Lung (tissue), 17 donors: ENCODE measurements at places on chromosomes 4 and X. TPM values are rescaled to one million over a fixed set of nuclear protein-coding genes. Genes with fewer than 3 reads are reported as not detected.

GRCh38 chr4:147182041-147182440 is 236.4 kb upstream of the TTC29 start:
- no peak for DNase-seq

GRCh38 chrX:78747489-78747888 is at the start of gene LPAR4:
Gene LPAR4, plus strand, starts transcription at chrX:78747720. Its CDS starts 7,150 bp downstream, at chrX:78754870.
- DNase-seq: peak; percentile 53

DNA sequence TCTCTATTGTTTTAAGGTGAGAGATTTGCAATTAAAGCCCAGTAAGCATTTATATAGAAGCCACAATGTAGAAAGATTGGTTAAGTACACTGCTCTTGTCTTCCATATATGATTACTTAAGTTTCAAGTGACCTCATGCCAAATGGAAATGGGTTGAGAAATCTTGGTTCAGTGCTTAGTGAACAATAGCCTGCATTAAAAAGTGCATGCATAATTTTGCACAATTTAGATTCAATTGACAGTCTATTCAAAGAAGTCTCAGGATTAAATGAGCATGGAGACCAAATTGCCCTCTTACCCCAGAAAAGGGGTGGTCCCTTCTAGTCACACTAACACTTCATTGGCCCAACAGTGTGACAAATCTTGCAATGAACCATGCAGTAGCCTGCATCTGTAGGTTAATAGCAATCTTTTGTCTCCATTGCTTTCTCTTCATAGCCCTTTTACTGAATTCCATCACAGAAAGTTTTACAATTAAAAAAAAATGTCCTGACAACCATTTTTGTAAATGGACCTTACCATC is 93.6 kb downstream of the HHIP start:
- no peak for DNase-seq

- peak; percentile 26 for DNase-seq
Measured at GRCh38 chrX:71541210-71542022, 8.5 kb downstream of the OGT start.

Gene MAGEB2
- total RNA-seq: not detected

Gene EDA2R
- total RNA-seq: 1.9 TPM

Gene CSAG2
- total RNA-seq: not detected

Gene OPN1LW
- not detected for total RNA-seq

GRCh38 chr4:3285558-3286334 is 7.1 kb upstream of the RGS12 start:
- DNase-seq: no peak

GRCh38 chr4:57344296-57344695 is 234.1 kb upstream of the IGFBP7 start:
- no peak for DNase-seq

DNA sequence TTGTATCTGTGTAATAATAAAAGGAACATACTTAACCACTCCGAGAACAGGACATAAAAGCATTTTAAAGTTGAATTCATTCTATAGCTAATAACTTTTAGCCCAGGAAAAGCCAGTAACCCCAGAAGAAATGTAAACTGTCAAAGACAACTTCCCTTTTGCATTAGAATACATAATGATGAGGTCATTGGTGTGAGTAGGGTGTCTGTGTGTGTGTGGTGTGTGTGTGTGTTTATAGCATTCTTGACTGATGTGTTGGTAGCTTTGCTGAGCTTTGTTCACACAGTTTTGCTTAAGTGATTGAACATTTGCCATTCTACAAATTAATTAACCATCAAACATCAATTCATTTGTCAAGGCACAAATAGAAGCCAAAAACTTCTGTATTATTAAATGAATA is 559.6 kb downstream of the ARAP2 start:
- DNase-seq: no peak

GRCh38 chr4:97656044-97656720 is 487.1 kb downstream of the STPG2 start:
- no peak for DNase-seq

DNA sequence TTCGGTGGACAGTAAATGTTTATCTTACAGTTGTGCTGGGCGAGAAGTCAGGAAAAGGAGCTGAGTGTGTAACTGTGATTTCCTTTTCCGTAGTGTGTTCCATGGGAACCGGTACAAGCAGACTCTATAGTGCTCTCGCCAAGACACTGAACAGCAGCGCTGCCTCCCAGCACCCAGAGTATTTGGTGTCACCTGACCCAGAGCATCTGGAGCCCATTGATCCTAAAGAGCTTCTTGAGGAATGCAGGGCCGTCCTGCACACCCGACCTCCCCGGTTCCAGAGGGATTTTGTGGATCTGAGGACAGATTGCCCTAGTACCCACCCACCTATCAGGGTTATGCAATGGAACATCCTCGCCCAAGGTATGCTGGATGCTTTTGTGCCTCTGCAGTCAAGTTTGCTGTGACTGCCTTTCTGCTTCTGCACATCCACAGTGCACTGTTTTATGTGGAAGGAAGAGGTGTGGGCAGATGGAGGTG is 27.4 kb downstream of the NOCT start:
- no peak for DNase-seq

Gene ETDA
- total RNA-seq: not detected

Gene FGFR3
- 99.3 TPM for total RNA-seq

Gene NXF3
- 1.7 TPM for total RNA-seq

Gene DSPP
- not detected for total RNA-seq

Gene NHS
- 1.9 TPM for total RNA-seq

Gene SLC10A3
- 11.1 TPM for total RNA-seq

- no peak for DNase-seq
Measured at GRCh38 chr4:26257850-26258249, 63.0 kb upstream of the RBPJ start.

DNA sequence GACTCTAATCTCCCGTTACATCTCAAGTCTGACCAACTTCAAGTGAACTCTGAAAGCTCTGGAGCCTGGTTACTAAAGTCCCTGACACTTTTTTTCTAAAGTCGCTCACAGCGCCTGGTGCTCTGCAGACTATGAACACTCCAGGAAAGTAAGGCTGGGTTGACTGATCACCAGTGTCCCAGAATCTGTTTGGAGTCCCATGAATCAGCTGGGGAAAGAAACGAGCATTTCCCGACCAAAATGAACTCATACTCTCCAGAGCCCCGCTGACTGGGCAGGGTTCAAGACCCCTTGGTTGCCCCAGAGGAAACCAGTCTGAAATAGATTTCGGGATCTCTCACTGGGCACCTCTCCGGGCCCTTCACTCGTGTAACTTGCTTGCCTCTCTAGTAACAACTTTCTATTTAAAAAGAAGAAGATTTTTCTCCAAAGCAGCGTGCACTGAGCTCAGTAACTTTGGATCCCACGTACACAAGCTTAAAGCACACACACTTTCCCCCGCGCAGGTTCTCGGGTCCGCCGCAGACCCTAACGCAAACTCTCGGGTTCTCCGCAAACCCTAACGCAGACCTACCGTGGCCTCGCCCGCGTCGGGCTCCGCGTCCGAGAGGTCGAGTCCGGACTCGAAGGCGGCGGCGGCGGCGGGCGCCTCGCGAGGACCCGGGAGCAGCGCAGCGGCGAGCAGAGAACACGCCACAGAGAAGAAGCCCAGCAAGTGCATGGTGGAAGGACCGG is 964 bp downstream of the VEGFC start:
- DNase-seq: peak; percentile 44

GRCh38 chr4:23728393-23728792 is 161.5 kb downstream of the PPARGC1A start:
- DNase-seq: no peak

DNA sequence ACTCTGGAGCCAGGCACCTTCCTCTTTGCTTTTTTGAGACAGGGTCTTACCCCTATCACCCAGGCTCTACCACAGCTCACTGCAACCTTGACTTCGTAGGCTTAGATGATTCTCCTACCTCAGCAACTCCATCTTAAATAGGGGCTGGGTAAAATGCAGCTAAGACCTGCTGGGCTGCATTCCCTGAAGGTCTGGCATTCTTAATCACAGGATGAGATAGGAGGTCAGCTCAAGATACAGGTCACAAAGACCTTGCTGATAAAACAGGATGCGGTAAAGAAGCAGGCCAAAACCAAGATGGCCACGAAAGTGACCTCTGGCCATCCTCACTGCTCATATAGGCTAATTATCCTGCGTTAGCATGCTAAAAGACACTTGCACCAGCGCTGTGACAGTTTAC is 770.8 kb upstream of the PRKX start:
- DNase-seq: no peak

- peak; percentile 16 for DNase-seq
Measured at GRCh38 chrX:41236629-41237028, 97.3 kb upstream of the DDX3X start.

Gene RFC1
- 75.3 TPM for total RNA-seq

GRCh38 chr4:6900956-6901355 is 8.7 kb upstream of the TBC1D14 start:
- no peak for DNase-seq

DNA sequence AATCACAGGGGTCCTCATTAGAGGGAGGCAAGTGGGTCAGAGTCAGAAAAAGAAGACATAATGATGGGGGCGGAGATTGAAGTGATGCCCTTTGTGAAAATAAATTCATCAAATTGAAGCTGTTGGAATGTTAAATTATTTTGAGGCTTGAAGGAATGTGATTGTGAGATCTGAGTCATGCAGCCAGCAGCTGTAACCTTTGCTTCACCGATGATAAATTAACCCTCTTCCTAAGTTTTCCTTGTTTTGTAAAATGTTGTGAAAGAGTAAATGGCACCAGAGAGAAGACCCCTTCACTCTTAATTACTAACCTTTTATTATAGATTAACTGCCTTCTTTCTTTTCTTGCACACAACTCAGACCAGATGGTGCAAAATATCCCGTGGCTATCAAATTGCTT is 47.7 kb upstream of the FAM9A start:
- DNase-seq: no peak

- no peak for DNase-seq
Measured at GRCh38 chr4:172168888-172169287, 355.7 kb downstream of the GALNTL6 start.
